Right renal cortex interstitium (tissue), 3 donors: ENCODE measurements at places on chromosomes 12 and 14. TPM values are rescaled to one million over a fixed set of nuclear protein-coding genes. Genes with fewer than 3 reads are reported as not detected.

GRCh38 chr12:49622501-49623141 is 740 bp upstream of the PRPF40B start:
- no peak for DNase-seq

- DNase-seq = no peak
Observed at GRCh38 chr12:5556033-5556614, 124.2 kb downstream of the NTF3 start.

DNA sequence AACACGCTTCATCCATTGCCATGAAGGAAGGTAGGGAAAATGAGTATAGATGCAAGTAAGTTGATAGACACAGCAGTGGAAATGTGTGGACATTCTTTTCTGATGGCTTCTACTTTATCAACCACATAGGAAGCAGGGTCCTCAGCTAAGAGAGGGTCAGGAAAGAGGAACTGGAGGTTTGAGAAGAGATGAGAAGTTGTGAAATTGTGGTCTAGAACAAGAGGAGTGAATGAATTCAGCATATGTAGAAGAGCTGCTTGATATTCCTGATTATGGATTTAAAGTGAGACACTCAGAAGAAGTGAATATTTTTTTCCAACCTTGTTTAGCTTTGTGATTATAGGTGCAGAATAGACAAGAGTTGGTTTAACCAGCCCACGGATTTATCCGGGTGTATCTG is 128.5 kb downstream of the SLC15A5 start:
- no peak for DNase-seq

Gene CLEC4D
- 0.55 TPM for polyA plus RNA-seq

DNA sequence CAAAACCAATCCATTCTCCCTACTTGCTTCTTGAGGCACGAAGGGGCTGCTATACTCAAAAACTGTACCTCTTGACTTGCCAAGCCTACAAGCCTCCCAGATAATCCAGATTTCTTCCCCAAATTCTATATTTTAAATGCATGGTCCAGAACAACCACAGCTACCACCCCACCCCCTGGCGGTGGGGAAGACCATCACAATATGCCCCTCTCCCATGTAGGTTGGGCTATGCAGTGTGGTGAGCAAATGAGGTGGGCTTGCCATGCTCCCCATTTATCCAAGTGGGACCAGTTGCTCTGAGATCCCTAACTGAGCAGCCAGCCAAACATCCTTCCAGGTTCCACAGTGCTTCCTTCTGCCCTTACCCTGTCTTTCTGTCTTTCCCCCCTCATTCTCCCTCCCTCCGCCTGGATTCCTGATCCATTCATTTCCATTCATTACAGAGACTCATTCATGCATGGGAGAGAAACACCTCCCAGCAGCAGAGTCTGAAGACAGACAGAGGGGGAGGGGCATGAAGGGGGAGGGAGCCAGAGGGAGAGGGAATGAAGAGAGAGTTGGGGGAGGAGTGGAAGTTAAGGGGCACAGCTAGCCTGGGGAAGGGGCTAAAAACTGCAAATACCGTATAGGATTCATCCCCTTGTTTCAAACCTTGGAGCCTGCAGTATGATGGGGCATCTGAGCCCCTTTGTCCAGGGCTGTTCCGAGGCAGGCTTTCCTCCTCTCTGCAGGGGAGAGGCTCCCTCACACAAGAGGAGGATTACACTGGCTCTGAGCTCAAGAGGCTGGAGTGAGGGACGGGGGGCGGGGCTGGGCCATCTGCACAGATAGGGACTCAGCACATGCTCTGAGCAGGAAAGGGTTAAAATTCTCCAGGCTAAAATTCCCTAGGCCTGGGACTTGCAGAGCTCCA is 4.4 kb downstream of the ZNF219 start:
- no peak for DNase-seq

GRCh38 chr12:117052386-117053049 is 46.7 kb downstream of the TESC start:
- DNase-seq = no peak

DNA sequence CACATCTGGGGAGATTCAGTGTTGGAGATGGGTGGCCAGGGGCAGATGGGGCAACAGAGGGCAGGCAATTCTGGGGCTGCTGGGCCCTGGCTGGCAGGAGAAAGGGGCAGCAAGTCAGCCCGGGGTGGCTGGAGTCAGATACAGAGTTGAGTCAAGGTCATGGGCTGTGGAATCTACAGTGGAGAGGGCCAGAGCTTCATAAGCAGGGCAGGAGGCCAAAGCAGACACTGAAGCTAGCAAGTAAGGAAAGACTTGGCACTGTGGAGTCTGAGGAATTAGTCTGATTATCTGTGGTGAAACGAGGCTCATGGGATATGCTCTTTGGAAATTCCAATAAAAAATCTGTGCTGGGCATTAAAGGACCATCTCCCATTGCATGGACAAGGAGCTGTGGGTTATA is 95.5 kb downstream of the TMX1 start:
- no peak for DNase-seq

- DNase-seq = no peak
Observed at GRCh38 chr14:73744175-73744867, 30.1 kb upstream of the PNMA1 start.

GRCh38 chr14:33432407-33433023 is 493.8 kb downstream of the NPAS3 start:
- peak; percentile 10 for DNase-seq

GRCh38 chr12:114508529-114509129 is 102.7 kb upstream of the TBX5 start:
- DNase-seq = peak; percentile 45

Gene NOXRED1
- polyA plus RNA-seq = 2.3 TPM

- no peak for DNase-seq
Observed at GRCh38 chr12:119613319-119613936, 19.9 kb downstream of the TMEM233 start.

- DNase-seq = no peak
Observed at GRCh38 chr12:32102234-32102633, 4.4 kb upstream of the BICD1 start.

Gene TRPV4
- 11.2 TPM for polyA plus RNA-seq
